K562 (cell line): ENCODE measurements at places on chromosomes 16 and 17.

DNA sequence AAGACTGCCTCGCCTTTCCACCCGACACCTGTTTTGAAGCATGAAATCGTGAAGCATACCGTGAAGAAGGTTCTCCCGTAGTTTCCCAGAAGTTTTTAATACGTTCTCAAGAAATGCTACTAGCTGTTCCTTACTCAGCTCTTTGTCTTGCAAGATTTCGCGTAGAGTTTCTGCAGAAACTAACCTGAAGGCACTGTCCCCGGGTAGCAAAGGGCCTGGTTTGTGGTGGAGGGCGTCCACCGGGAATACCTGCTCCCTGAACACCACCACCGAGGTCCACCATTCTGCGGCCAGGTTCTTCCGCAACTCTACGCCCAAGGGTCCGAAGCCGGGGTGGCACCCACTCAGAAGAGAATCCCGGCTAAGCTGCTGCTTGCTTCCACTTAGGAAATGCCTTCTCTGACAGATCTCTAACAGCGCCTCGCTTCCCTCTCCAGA lies 487 bp downstream of the POLG2 start:
- no peak for DNase-seq

GRCh38 chr17:74945543-74945942 lies 9.8 kb downstream of the OTOP3 start:
- DNase-seq: no peak

- DNase-seq: no peak
Measured at GRCh38 chr16:2955438-2955778, 8.7 kb upstream of the KREMEN2 start.

GRCh38 chr16:84995663-84996062 lies 15.7 kb downstream of the ZDHHC7 start:
- DNase-seq: no peak

DNA sequence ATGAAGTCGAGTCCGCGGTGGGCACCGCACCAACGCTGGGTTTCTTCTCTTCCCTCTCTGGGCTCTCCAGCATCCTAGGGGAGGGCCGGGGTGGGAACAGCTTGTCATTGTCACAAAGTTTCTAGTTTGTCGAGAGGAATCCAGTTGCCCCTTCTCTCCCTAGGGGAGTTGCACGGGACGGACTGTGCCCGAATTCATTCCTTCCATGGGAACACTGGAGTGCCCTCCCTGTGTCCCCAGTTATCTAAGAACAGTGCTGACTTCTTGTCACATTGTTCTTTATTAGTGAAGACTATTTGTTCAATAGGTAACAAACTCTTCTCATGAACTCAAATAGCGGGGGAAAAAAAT lies 1.2 kb downstream of the KLHL36 start:
- no peak for DNase-seq

DNA sequence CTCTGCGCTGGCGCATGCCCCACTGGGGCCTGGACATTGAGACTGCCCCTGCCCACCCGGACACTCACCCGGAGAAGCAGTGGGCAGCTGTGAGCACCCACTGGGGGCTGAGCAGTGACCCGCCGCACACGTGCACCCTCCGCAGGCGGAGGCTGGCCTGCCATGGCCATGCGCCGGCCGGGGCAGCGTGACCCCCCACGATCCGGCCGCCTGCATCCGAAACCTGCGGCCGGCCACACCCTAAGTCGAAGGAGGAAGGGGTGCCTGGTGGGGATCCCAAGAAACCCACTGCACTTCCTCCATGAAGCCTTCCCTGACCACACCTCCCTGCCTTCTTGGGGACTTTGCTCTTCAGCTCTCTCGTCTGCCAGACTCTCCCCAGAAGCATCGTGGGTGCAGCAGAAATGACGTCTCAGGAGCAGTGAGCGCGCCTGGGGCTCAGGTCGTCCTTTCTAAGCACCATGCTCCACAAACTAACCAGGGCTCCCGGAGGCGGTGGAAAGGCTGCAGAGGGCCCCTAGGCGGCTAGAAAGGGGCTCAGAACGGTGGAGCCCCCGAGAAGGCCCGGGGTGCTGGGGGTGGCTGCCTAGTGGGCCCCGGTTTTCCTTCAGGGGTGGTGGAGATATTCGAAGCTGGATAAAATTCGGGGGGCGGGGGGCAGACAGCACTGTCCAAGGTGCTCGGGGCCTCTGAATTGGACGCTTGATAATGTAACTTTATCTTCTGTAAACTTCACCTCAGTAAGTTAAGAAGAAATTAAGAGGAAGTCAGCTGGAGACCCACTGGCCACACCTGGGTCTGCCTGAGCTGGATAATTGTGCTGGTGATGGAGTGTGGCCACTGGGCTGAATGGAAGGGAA lies 1.5 kb downstream of the TPSG1 start:
- DNase-seq: no peak

- DNase-seq: no peak
Measured at GRCh38 chr17:50191359-50192143, 9.9 kb downstream of the COL1A1 start.

DNA sequence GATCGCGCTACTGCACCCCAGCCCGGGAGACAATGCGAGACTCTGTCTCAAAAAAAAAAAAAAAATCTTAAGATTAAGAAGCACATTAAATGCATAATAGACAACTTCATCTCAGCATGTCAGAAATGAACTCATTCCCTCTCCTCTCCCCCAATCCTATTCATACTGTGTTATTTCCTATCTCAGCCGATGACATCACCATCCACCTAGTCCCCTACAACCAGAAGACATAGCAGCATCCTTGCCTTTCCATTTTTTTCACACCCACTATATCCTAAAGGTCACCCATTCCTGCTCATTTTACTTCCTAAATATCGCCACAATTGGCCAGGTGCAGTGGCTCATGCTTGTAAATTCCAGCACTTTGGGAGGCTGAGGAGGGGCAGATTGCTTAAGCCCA lies 81.3 kb downstream of the RPGRIP1L start:
- DNase-seq: no peak

GRCh38 chr17:8060274-8060673 lies 21.4 kb downstream of the ALOX15B start:
- DNase-seq: peak; percentile 73

DNA sequence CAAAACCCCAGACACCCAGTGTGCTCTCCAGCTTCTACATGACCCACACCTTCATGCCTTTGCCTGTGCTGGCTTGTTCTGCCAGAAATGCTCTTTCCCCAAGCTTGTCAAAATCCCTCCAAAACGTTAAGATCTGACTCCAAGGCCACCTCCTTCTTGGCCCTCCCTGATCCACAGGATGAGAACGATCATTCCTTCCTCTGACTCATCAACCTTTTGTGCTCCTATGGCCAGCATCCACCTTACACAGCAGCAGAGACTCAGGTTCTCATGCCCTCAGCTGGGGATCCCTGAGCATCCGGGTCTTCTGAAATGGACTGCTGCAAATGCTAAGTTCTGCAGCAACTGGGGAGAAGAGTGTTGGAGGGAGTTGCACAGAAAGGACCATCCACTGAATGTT lies 2.9 kb downstream of the ZBTB4 start:
- DNase-seq: no peak

GRCh38 chr16:88358023-88358420 lies 24.7 kb upstream of the ZNF469 start:
- DNase-seq: no peak

- no peak for DNase-seq
Measured at GRCh38 chr16:74942566-74942965, 42.4 kb downstream of the WDR59 start.

DNA sequence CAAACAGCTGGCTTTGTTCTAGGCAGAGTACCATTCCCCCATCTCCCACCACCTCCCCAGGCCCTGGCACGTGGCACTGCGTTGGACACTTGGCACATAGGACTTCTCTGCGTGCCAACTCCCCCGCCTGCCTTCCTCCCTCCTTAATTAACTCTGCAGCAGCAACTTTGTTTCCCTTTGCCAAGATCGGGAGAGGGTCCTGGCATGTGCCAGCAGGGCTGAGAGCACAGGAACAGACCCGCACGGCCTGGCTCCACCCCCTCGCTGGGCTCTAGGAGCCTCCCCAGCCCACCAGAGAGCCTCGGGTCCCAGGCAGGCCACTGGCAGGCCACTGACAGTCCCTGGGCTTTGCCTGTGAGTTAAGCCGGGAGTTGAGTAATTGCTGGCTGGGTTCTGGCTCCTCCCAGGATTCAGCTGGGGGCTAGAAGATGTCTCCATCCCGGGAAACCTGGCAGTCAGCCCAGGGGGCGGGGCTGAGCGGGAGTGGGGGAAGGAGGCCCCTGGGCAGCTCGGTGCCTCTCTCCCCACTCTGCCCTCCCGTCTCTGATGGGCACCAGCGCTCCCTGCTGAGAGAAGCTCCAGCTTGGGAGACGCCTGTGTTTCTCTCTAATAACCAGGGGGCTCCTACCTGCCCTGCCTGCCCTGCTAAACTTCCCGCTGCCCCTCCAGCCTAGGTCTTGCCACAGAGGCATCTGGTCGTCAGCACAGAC lies 224.0 kb upstream of the TNRC6C start:
- DNase-seq: peak; percentile 61

DNA sequence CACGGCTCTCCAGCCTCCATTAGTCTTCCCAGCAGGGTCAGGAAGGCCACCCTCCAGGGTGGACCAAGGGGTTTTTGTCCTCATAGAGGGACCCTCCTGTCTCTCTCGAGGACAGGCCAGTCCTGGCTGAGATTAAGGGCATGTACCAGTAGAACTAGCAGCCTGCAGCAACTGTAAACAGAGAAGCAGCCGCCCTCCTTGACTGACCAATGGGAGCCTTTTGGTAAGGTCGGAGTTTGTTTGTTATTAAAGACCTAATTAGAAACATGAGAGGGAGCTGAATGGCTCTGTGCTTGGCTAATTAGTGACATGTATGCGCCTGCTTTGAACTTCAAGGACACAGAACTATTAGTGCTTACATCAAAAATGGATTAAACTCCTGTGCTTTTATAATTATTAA lies 80.0 kb downstream of the CCDC182 start:
- DNase-seq: no peak

DNA sequence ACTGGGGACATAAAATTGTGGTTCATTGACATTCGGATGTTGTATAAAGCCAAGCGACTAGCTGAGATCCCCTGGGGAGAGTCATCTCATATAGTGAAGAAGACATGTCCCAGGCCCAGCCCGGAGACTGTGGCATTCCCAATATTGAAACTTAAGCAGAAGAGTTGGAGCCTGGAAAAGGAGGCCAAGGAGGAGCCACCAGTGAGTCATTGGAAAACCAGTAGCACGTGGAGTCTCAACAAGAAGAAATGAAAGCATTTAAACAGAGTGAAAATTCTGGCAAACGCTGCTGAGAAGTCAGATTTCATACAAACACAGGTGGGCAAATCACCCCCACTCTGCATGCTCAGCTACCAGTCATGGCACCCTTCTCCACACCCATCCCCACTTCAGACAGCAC lies 9.4 kb upstream of the ELAC2 start:
- no peak for DNase-seq

GRCh38 chr17:35920229-35920628 lies 10.3 kb downstream of the RDM1 start:
- DNase-seq: no peak

GRCh38 chr16:1543085-1543896 lies 9.8 kb downstream of the TMEM204 start:
- peak; percentile 69 for DNase-seq
